ENCODE measurements at places on chromosomes 1 and 21.

- DNase-seq: no peak
Measured at GRCh38 chr1:24360681-24361080, 41.5 kb downstream of the GRHL3 start.

DNA sequence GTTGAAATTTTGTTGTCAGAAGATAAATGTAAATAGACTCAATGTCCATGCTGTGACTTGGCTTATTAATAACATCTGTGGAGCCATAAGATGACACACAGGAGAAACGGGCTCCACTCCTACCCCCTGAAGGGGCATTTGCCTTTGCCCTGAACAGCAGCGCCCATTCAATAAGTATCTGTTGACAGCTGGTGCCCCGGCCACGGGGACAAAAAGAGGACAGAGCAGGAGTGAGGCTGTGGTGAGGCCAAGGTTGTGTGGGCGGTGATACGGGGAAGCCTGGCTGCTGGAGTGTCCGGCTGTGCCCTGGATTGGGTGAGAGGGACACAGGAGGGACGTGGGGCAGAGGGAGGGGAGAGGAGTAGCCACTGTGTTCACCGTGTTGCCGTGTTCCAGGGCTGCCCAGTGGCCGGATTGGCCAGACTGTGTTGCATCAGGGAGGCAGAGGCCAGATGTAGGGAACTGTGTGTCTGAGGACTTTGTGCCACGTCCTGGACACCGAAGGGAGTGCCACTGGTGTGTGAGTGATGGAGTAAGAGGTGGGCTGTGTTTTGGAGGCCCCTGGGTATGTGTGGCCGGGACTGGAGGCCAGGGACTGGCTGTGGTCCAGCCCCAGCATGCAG is 15.1 kb downstream of the PRMT2 start:
- no peak for DNase-seq

GRCh38 chr1:92298213-92298572 is 594 bp downstream of the GLMN start:
- no peak for DNase-seq

- DNase-seq: no peak
Measured at GRCh38 chr1:199269241-199269640, 630.4 kb downstream of the PTPRC start.

DNA sequence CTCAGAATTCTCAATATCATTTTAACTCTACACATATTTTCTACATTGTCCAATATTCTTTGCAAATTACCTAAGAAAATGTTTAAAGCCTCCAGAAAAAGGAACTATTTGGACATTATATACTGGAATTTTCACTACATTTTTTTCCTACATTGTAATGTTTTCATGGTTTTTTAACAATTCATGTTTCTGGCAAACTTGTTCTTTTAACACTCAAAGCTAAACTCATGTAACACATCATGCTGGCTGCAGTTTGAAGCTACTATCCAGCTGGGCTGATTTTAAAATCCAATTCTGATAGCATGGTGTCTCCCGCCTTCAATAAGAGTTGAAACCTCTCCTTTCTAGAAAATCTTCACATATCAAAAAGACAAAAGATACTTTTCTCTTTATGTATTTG is 52.0 kb downstream of the TGFBR3 start:
- DNase-seq: no peak

GRCh38 chr1:165375623-165376022 is 19.1 kb upstream of the LMX1A start:
- no peak for DNase-seq

- DNase-seq: no peak
Measured at GRCh38 chr1:103492003-103492625, 33.4 kb upstream of the RNPC3 start.

DNA sequence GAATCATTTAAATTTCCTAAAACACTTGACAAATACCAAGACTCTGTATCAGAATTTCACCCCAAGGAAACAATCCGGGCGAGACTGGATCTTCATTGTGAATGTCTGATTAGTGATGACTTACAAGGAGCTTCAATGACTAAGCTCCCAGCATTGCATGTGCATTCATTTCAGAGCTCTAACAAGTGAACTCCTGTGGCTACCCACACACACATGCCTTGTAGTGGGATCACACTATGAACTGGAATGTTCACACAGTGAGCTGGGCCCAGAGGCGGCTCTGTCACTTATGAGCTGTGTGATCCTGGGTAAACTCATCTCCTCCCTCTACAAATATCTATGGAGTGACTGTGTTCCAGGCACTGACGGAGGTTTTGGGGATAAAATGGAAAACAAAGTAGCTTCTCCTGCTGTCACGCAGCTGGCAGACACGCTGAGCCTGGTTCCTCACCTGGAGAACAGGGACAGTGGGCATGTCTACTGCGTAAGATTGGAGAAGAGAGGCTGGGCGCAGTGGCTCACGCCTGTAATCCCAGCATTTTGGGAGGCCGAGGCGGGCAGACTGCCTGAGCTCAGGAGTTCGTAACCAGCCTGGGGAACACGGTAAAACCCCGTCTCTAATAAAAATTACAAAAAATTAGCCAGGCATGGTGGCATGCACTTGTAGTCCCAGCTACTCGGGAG is 56.9 kb downstream of the CLSTN1 start:
- DNase-seq: no peak

DNA sequence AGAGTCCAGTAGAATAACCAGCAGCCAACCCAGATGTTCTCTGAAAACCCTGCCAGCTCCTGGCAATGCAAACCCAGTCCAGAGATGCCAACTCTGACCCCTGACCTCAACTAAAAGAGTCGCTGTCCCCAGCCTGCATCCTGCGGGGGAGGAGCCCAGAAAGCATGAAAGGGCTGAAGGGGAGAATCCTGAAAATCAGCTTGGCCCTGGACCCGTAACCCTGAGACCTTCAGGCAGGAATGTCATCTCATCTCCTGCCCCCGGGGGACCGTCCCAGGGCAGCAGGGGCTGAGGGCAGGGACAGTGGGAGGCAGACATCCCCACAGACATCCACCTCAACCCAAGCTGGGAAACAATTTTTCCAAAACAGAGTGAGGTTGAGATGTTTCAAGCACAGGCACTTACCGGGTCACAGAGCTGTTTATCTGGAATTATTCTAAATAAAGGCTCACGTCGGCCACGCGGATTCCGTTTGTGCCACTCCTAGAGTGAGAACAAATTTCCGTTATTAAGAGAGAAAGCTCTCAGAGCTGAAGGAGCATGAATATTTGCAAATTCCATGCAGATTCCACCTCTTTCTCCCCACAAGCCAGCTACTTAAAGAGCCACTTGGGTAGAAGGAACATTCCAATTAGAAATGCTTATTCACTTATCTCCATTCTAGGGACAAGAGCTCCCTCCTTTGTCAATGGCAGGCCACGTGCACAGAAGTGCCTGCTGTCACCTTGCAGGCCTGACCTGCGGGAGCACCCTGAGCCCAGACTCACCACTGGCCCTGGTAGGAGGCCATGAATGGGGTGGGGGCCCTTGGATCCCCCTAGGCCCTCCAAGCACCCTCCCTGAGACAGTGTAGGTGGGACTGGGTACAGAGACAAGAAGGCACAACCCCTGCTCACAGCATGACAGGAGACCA is 240.1 kb downstream of the NPHP4 start:
- no peak for DNase-seq

DNA sequence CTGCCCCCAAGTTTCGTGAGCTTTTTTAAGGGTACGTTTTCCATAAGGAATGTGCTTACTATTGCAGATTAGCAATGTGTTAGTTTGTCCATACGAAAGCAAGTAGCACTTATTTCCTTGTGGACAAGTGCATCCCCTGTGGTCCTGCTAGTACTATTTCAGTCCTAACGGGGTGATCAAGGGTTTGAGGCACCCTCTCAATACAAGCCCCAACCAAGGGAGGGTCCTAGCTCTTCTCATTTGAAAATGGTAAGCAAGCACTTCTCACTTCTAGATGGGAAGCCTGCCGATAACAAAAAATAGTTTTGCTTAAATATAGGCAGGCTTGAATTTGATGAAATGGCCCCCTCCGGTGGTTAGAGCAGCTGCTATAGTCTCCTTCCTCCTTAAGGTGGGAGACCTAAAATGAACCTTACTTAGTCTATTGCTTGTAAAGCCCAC is 64.0 kb upstream of the HMCN1 start:
- no peak for DNase-seq

GRCh38 chr1:110610084-110610483 is 3.9 kb upstream of the KCNA2 start:
- no peak for DNase-seq

GRCh38 chr1:115170377-115170776 is 81.1 kb upstream of the TSPAN2 start:
- DNase-seq: no peak

- no peak for DNase-seq
Measured at GRCh38 chr1:232034556-232034955, 408.0 kb downstream of the DISC1 start.

DNA sequence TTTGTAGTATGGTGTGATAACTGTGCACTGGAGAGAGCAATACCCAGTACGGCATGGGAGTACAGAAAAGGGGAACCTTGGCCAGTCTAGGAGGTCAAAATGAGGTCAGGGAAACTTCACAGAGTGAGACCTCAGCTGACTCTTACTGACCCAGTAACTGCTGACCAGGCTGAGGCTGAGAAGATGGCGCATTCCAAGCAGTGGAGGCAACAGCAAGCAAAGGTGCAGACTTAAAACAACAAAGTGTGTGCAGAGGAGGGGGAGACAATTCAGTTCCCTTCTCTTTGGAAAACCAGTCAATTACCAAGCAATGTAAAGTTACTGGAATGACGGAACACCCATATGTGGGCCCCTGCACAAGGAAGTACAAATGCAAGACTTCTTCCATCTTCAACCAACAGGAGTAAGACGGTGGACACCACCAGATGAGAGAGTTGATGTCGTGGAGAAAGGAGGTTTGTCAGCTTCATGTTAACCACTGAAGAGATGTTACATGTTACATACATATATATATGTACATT is 54.6 kb upstream of the PRDX6 start:
- no peak for DNase-seq

DNA sequence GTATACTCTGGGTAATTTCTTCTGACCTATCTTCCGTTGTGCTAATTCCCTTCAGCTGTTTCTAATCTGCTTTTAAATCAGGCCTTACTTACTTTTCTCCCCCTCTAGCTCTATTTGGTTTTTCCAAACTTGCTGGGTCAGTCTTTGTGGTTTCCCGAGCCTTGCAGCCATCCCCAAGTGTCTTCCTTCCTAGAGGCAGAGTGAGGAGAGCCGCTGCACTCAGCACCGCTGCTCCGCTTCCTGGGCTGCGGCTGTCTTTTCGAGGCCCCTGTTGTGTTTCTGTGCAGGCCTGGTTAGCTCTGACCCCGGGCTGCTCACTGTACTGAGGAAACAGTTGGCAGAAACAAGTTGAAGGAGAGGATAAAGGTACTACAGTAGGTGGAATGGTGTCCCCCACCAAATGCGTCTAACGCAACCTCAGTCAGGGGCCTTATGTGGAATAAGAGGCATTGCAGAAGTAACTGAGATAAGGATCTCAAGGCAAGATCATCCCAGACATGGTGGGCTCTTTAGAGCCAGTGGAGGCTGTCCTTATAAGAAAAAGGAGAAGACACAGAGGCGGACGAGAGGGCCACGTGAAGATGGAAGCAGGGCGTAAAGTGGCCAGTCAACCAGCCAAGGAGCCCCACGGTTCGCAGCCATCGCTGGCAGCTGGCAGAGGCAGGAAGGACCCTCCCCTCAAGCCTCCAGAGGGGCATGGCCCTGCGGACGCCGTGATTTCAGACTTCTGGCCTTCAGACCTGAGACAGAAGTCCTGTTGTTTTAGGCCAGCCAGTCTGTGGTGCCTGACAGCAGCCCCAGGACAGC is 10.5 kb downstream of the WNT9A start:
- DNase-seq: no peak

DNA sequence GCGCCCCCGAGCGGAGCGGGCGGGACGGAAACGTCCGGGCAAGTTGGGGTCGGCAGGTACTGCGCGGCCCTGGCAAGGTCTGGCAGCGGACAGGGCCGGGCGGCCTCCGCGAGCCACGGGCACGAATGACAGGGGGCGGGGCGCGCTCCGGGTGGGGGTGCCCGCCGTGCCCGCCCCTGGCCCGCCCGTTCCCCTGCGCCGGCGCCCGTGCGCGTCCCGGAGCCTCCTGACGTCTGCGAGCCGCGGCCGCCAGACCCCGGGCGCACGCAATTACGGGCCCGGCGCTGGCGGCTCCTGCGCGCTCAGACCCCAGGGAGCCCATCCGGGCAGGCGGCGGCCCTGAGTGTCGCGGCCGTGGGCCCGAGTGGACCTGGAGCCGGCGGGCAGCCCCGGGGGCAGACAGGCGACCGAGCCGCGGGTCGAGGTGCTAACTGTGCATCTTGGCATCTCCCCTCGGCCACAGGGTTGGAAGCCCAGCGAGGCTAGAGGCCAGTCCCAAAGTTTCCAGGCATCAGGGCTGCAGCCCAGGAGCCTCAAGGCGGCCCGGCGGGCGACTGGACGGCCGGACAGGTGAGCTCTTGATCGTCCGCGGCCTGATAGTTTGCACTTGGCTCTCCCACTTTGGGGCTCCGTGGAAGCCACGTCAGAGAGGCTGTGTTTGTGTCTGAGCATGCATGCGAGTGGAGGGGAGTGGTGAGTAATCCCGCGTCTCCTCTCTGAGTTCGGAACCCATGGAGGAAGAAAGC is 918 bp downstream of the MIB2 start:
- no peak for DNase-seq

DNA sequence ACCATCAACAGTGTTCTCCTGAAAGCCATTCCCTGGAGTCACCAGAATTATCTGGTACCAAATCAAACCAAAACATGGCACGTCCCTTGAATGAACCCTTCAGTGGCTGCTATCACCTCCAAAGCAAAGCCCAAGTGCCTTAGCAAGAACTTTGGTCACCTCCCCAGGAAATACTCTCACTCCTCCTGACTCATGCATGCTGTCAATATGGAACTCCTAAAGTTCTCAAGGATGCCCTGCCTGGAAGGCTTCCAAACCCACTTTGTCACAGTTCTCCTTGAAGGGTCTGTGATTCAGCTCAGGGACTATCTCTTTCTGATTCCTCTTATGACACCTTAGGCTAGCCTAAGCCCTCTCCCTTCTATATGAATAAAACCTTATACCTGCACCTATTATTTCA is 146.1 kb upstream of the RUNX1 start:
- DNase-seq: no peak

DNA sequence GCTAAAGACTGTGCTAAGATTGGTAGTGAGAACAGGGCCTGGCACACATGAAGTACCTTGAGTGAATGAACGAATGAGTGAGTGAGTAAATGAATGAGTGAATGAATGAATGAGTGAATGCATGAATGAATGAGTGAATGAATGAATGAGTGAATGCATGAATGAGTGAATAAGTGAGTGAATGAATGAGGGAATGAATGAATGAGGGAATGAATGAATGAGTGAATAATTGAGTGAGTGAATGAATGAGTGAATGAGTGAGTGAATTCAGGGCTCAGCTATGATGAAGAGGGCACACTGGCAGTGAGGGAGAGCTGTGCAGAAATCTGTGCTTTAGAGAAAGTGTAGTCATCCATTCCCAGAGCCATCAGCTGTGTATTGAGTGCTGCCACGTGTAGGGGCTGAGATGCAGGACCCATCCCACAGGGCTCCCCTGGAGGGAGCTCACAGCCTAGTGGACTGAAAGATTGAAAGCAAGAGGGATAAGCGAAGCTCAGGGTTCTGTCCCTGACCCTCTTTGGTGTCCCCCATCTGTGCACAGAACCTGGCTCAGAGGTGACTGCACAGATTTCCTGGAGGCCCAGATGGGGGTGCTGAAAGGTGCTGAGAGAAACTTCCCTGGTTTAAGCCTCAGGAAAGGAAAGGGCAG is 217.9 kb upstream of the VAMP3 start:
- DNase-seq: no peak
